ENCODE measurements at places on chromosomes 11 and 22. TPM values are rescaled to one million over a fixed set of nuclear protein-coding genes. Genes with fewer than 3 reads are reported as not detected.

The MUC5B gene
- not detected for total RNA-seq

The PAMR1 gene
- not detected for total RNA-seq

The CASP1 gene
- 12.4 TPM for total RNA-seq

The NLRP14 gene
- total RNA-seq, result 0.35 TPM

The GLB1L2 gene
- total RNA-seq, result 0.28 TPM

The ACR gene
- total RNA-seq, result 4.9 TPM

GRCh38 chr11:118215262-118215661, 9.5 kb downstream of the JAML start:
- DNase-seq, result no peak
- no peak overlapping the region for H3K27ac ChIP-seq
- no peaks in the 10 kb centered on the region for H3K36me3 ChIP-seq
- H3K4me3 ChIP-seq, result no peak overlapping the region
- peaks cover 22% of the 10 kb centered on the region for H3K27me3 ChIP-seq

GRCh38 chr22:36149441-36149840, 11.1 kb downstream of the APOL3 start:
- no peaks in the 10 kb centered on the region for H3K4me1 ChIP-seq
- H3K27me3 ChIP-seq, result no peaks in the 10 kb centered on the region
- no peak for DNase-seq
- no peak overlapping the region for H3K4me3 ChIP-seq
- peaks cover 6% of the 10 kb centered on the region for H3K36me3 ChIP-seq
- no peak overlapping the region for H3K27ac ChIP-seq

- H3K4me1 ChIP-seq, result no peaks in the 10 kb centered on the region
- H3K27ac ChIP-seq, result no peak overlapping the region
- no peaks in the 10 kb centered on the region for H3K27me3 ChIP-seq
- peak; percentile 32 for DNase-seq
- H3K36me3 ChIP-seq, result no peaks in the 10 kb centered on the region
- H3K4me3 ChIP-seq, result no peak overlapping the region
Observed at GRCh38 chr11:94417386-94417987, 16.3 kb upstream of the GPR83 start.

DNA sequence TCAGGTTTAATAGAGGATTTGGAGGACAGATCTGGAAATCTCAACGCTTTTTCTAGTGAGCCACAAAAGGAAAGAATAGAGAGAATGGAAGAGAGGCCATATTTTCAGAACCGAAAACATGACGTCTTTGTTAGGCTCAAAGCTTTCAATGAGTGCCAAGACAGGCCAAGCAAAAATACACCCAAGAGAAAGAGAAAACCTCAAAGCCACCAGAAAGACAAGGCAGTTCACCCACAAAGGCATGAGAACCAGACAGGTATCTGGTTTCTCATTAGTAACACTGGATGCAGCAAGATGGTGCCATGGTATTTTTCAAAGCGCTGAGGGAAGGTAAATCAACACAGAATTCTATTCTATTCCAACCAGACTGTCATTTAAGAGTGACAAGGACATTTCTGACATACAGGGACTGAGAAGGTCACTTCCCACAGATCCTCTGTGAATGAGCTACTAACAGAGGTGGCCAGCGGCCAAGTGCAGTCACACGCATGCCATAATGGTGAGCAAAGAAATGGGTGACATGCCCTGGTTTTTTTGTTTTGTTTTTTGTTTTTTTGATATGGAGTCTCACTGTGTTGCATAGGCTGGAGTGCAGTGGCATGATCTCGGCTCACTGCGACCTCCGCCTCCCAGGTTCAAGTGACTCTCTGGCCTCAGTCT, 41.9 kb downstream of the TOLLIP start:
- no peak for DNase-seq
- no peak overlapping the region for H3K27ac ChIP-seq
- H3K4me3 ChIP-seq, result no peak overlapping the region
- no peaks in the 10 kb centered on the region for H3K36me3 ChIP-seq
- peaks cover 4% of the 10 kb centered on the region for H3K4me1 ChIP-seq

- no peaks in the 10 kb centered on the region for H3K27me3 ChIP-seq
- no peak for DNase-seq
- H3K4me3 ChIP-seq, result no peak overlapping the region
- H3K27ac ChIP-seq, result no peak overlapping the region
Observed at GRCh38 chr11:80798174-80798573, 1357.3 kb upstream of the TENM4 start.

GRCh38 chr11:78277314-78277994, 88.7 kb downstream of the USP35 start:
- no peaks in the 10 kb centered on the region for H3K27me3 ChIP-seq
- peaks cover 24% of the 10 kb centered on the region for H3K4me1 ChIP-seq
- peak; percentile 69 for DNase-seq
- H3K4me3 ChIP-seq, result no peak overlapping the region
- H3K36me3 ChIP-seq, result peaks cover 3% of the 10 kb centered on the region
- H3K27ac ChIP-seq, result no peak overlapping the region

DNA sequence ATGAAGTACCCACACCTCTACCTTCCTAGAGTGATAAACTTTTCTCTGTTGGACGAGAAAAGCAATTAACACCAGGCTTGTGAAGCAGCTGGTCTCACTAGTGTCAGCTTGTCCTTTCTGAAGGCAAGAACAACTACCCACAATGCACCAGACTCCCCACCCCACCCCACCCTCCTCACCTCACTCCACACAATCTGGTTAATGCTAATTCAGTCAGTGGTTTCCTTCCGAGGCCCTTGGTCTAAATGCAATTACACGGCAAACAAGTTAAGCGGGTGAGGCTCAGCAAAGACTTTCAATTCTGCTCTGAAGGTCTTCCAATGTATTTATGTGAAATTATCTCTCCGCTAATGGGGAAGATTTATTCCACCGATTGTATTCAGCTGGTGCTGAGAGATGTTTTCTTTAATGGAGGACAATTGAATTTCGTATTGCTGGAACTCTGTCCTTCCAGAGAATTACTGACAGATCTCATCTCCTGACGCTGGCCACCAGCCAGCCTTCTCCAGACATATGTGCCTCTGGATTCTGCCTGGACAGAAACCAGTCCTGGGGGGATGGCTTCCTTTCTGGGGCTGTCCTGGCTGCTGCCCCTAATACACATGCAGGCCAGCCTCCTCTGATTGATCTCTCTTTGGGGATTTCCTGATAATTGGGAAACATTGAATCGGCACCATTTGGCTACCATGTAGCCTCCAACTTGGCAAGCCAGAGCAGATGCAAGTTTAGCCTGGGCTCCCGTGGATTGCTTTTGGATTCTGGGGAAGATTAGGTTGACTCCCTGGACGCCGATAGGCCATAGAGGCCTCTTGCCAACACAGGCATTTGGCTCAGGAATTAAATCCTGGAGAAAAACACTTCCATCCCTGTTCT, 165.8 kb upstream of the NARS2 start:
- no peak for DNase-seq
- H3K4me3 ChIP-seq, result no peak overlapping the region
- H3K4me1 ChIP-seq, result no peaks in the 10 kb centered on the region
- no peak overlapping the region for H3K27ac ChIP-seq

- H3K4me1 ChIP-seq, result no peaks in the 10 kb centered on the region
- H3K36me3 ChIP-seq, result no peaks in the 10 kb centered on the region
- DNase-seq, result no peak
- H3K27me3 ChIP-seq, result no peaks in the 10 kb centered on the region
Observed at GRCh38 chr11:64372802-64373597, 14.0 kb downstream of the RPS6KA4 start.

DNA sequence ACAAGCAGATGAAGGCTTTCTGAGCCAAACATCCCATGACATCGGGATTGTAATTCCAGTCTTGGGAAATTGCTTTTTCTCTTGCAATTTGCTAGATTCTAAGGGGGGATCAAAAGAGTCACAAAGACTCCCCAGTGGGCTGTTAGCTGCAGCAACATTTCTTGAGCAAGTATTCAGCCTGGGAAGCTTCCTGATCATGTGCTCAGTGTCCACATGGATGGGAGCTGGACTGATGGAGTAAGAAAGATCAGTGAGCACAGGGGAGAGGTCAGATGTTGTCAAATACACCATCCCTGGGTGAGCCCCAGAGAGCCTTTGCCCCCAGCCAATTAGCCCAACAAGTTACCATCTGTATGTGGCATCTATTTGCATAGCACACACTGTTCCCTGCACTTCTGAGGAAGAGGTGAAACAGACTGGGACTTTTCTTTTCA, 10.2 kb upstream of the GRK3 start:
- peaks cover 1% of the 10 kb centered on the region for H3K27me3 ChIP-seq
- H3K27ac ChIP-seq, result no peak overlapping the region
- H3K4me1 ChIP-seq, result no peaks in the 10 kb centered on the region
- no peak overlapping the region for H3K4me3 ChIP-seq
- DNase-seq, result no peak

DNA sequence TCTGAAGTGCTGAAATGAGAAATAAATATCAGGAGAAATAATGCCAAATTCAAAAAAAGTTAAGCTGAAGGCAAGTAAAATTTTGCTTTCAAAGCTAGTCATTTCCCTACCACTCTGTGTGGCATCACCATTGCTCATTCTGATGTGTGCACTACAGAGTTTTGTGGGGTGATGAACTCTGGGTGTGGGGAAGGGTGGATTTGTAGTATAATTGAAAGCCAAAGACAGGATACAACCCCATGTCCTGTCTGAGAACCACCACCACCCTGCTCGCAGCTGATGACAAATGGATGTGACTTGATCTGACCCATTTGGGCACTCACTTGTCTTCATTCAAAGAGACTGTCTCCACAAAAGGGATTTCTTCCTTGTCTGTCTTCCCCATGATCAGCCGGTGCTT, 19.3 kb upstream of the TMEM9B start:
- H3K4me1 ChIP-seq, result no peaks in the 10 kb centered on the region
- H3K4me3 ChIP-seq, result no peak overlapping the region
- DNase-seq, result no peak
- no peak overlapping the region for H3K27ac ChIP-seq
- no peaks in the 10 kb centered on the region for H3K27me3 ChIP-seq
- H3K36me3 ChIP-seq, result no peaks in the 10 kb centered on the region

DNA sequence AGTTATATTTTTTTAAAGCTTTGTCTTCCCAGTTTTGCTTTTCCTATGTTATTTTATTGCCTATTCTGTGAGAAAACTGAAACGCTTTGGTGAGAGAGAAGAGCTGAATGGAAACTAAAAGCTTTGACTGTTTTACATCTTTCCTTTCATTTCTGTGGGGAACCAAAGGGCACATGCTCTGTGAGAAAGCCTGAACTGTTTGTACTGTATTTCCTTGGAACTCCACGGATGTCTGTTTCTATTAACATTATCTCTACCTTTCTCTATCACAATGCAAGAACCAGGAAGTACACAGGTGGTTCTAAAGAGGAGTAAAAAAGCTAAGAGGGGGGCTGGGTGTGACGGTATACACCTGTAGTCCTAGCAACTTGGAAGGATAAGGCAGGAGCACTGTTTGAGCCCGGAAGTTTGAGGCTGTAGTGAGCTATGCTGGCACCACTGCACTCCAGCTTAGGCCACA, 43.8 kb downstream of the CELF1 start:
- H3K27me3 ChIP-seq, result no peaks in the 10 kb centered on the region
- peaks cover 7% of the 10 kb centered on the region for H3K4me1 ChIP-seq
- no peaks in the 10 kb centered on the region for H3K36me3 ChIP-seq
- DNase-seq, result no peak
- no peak overlapping the region for H3K4me3 ChIP-seq

GRCh38 chr11:93560199-93560932, 17.2 kb upstream of the SMCO4 start:
- no peak overlapping the region for H3K4me3 ChIP-seq
- peaks cover 4% of the 10 kb centered on the region for H3K27me3 ChIP-seq

DNA sequence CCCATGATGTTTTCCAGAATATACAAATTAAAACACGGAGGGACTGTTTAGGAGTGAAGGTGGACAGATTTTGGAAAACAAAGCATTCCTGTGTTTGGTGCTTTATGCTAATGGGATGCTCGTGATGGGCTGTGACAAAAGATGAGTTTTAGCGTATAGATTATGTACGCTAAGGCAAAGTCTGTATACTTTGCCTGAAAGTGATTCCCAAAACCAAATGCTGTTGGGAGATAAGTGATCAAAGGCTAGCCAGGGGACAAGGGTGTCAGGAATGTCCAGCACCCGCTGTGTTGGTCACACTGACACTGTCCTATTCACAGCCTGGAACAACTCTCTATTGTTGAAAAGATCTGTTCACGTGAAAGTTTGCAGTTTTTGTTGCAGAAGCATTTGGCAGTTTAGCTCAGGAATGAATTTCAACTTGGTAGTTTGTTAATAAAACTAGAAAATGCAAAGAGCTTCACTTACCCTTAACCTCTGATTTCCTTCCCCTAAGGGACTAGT, 1.5 kb downstream of the JAM3 start:
- H3K36me3 ChIP-seq, result no peaks in the 10 kb centered on the region
- DNase-seq, result no peak
- H3K27ac ChIP-seq, result no peak overlapping the region
- peaks cover 2% of the 10 kb centered on the region for H3K27me3 ChIP-seq

- H3K36me3 ChIP-seq, result no peaks in the 10 kb centered on the region
- H3K4me3 ChIP-seq, result no peak overlapping the region
- no peaks in the 10 kb centered on the region for H3K27me3 ChIP-seq
- H3K4me1 ChIP-seq, result no peaks in the 10 kb centered on the region
Observed at GRCh38 chr22:44952863-44953746, 56.7 kb downstream of the PHF21B start.

DNA sequence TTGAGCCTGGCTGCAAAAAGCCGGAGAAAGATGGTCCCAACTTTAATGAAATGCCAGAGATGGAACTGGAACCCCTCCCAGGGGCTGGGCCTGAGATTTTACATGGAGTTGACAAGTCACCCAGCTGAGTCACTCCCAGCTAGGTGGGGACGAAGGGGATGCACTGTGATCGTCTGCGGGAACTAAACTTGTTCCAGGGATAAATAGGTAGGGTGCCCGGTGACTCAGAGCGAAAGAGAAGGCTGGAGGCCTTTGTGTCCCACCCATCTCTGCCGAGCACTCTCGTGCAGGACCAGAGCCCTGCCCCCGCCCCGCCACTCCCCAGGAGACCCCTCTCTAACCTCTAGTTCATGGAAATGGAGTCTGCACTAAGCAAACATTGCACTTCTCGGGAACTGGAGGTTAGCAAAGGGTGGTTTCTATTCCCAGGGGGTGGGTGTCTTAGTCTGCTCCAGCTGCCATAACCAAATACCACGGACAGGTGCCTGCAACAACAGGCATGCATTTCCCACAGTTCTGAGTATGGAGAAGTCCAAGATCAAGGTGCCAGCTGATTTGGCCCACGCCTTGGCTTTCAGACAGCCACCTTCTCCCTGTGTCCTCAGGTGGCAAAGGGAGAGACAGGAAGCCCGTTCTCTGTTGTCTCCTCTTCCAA, 60.7 kb upstream of the FADD start:
- DNase-seq, result no peak
- H3K4me1 ChIP-seq, result no peaks in the 10 kb centered on the region
- H3K27me3 ChIP-seq, result peaks cover 3% of the 10 kb centered on the region

Data from endothelial cell of umbilical vein (primary cell).